Kasumi-1 (cell line): ENCODE measurements at places on chromosomes 5 and 9.
A peak's percentile ranks its signal among the peaks of the same experiment; 100 is the strongest.

DNA sequence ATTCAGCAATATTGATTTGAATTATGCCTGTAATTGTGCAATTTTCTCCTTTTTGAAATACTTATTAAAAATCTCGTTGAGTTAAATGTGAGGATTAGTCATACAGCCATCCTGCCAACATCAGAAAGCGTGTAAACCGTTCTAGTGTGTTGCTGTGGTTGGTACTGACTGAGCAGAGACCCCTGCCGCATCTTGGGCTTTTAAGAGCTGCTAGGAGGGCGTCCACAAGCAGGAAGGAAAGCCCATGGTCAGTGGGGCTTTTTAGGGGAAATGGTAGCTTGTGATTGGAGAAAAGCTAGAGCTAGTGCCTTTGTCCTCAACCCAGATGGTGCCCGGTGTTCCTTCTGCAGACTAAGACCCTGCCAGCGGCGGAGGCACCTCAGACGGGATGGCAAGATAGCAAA, 1.3 kb downstream of the SDHA start:
- peak; percentile 10 for DNase-seq

- DNase-seq, result no peak
Observed at GRCh38 chr9:91891915-91892314, 58.1 kb downstream of the ROR2 start.

DNA sequence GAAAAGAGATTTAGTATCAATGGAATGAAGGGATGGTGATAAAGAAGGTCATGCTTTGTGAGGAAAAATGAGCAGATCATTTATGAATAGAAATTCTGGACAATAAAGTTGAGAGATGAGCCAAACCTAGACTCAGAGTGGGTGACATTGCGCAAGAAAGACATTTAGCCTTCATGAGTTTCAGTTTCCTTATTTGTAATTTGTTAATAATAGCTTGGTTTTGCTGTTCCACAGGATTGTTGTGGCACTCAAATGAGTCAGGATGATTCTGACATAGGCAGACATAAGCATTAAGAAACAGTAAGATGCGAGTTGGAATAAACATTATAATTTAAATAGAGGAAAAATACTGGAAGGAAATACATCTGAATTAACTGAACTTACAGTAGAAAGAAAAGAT, 34.8 kb downstream of the ITGA2 start:
- DNase-seq, result peak; percentile 9

DNA sequence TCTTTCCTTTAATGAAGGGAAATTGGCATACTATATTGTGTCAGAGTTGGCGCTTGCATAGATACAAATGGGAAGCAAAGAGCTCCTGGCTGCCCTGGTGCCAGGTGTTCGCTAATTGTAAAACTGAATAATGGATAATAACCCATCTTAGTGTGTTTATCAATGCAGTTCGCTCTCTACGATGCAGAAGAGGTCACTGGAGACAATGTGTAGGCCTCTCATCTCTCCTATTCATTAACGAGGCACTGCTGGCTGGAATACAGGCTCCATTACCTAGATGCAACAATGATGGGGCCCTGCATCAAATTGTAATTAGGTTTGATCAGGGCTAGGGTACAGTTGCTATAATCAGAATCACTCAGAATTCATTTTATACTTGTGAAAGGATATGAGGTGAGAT, 171.0 kb downstream of the RMI1 start:
- no peak for DNase-seq

DNA sequence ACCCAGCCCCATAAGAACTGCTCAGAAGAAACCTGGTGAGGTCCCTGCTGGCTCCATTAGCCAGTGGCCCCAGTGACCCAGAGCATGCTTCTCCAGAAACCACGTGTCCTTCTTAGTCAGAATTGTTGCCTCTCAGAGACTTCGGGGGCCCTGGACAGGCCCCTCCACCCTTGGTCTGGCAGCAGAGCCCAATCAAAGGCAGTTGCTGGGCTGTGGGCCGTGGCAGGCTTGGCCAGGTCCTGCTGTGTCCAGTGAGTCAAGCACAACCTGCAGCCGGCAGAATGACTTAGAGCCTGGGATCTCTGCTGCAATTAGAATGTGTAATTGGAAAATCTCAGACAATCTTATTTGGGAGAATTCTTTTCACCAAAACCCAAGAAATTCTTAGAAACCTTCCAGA, 502.0 kb upstream of the KLF4 start:
- no peak for DNase-seq

DNA sequence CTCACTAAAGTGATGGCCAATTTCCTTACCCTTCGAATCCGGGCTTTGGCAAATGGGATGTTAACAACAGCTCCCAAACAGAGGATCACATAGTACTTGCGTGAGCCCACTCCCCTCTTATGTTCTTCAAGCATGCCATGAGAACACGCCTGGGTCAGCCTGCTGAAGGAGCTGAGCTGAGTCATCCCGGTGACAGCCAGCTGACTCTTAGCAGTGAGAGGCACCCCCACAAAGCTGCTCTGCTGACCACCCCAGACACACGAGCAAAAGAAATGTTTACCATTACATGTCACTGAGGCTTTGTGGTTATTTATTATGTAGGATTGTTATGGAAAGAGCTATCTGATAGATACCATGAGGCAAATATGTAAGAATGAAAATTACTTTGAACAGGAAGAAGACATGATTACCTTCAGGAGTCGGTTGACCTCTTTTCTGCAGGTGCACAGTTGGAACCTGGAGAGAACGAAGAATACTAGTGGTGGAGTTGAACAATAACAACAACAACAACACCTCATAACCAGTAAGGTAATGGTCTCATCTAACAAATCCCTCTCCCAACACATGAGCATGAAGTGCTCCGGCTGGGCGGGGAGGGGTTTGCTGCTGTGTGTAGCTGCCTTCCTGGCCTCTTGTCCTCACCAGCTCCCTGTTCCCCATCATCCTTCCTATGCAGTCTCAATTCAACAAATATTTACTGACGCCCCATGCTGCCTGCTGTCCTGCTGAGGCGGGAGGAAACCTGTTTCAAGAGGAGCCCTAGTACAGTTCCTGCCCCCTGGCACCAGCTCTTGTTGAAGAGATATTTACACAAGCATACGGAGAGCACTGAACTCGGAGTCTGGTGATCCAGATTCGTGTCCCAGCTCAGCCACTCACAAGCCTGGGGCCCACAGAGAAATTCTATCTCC, 69.4 kb upstream of the LHFPL2 start:
- DNase-seq, result no peak

GRCh38 chr5:9516591-9516990, 29.3 kb downstream of the SEMA5A start:
- DNase-seq, result no peak

GRCh38 chr5:143896516-143896915, 84.6 kb downstream of the HMHB1 start:
- DNase-seq, result no peak

DNA sequence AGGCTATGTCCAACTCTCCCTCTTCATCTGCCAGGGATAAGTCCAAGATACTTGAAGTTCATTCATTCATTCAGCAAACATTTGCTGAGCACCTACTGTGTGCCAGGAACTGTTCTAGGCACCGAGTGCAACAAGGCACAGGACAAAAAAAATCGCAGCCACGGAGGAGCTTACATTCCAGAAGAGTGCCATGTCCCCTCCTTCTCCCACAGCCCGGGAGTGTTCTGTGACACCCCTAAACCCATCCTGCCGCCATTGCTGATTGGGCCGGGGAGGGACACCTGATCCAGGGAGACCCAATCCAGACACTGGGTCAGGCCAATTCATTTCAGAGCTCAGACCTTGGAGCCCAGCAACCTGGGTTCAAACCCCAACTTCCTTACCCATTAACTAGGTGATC, 58.1 kb upstream of the NEURL1B start:
- DNase-seq, result no peak

GRCh38 chr9:6128030-6128429, 87.6 kb upstream of the IL33 start:
- no peak for DNase-seq

GRCh38 chr5:150895431-150896428, 9.1 kb downstream of the ZNF300 start:
- DNase-seq, result no peak

DNA sequence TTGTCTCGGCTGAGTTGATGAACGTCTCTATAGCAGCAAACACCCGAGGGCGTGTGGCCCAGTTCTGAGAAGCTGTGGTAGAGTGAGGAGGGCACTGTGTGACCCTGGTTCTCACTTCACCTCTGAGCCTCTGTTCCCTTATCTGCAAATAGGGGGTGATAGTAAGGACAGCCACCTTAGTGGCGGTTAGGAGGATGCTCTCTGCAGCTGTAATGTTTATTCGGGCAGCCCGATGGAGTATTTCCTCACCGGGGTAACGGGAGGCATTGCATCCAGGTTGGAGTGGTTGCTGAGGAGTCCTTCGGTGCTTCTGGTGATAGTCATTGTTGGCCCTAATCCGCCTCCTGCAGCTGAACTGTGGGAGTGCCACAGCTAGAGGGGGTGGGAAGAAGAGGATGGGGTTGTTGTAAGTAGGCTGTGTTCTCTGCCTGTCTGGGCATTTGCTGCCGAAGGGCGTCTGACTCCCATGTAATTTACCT, 13.9 kb downstream of the PRRC2B start:
- peak; percentile 49 for DNase-seq

GRCh38 chr5:2996248-2996647, 244.8 kb upstream of the IRX2 start:
- DNase-seq, result no peak

GRCh38 chr5:129718471-129719090, 29.3 kb upstream of the MINAR2 start:
- no peak for DNase-seq

DNA sequence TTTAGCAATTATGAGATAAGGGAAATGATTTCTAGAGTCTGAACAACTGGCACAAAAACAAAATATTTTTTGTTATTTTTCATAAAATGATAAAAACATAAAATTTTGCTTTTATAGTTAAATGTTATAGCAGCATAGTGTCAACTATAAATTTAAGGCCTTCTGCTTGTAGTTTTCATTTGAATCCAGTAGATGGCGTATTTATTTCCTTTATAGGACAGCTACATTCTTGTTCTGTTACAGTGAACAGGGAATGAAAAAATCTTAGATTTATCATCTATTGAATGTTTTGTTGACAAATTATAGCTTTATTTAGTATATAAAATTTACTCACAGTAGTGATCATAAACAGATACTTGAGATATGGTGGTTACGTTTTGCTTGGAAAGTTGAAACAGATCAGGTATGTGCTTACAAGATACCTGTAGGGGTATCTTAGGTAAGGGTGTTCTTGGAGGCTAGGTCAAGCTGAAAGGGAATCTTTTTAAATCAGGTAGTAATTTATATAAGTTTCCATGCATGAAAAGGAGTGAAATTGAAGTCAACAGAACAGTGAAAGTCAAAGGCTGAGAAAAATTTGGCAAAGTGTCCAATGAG, 239.3 kb upstream of the GRIN3A start:
- peak; percentile 74 for DNase-seq

- peak; percentile 9 for DNase-seq
Observed at GRCh38 chr9:87707805-87708506, 18.0 kb upstream of the CTSL start.

DNA sequence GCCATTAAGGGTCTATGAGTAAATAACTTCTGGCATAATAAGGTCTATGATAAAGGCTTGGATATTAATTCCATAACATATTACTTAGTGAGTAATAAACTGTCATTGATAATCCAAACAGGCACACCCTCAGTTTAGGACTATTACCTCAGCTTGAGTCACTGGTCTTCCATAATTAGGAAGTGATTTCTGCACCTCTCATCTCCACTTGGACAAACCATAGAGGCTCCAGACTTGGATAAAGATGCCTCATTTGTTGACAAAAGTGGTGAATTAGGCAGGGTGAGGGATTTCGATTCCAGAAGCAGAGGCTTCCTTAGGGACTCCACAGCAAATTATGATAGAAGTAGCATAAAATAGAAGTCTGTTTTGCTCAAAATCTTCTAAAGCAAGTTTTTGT, 127.5 kb upstream of the MTAP start:
- DNase-seq, result no peak

DNA sequence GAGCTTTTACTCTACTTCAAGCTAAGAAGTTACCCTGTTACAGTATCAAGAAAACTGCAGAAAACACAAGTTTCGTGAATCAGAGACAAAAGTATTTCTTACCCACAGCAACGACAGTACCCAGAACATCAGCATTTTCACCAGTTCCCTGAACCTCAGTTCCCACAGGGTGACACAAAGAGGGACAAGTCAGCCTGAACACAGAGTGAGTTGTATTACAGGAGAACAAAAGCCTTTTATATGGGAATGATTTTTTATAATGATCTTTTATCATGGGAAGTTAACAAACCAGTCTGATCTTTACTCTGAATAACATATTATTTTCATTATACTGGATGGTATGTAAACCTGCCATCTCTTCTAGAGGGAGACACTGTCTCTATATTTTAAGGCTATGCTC, 139.0 kb upstream of the ITGA1 start:
- DNase-seq, result no peak

- DNase-seq, result no peak
Observed at GRCh38 chr9:16959391-16959790, 88.9 kb upstream of the BNC2 start.

- no peak for DNase-seq
Observed at GRCh38 chr5:108521011-108521700, 139.3 kb upstream of the FBXL17 start.

- DNase-seq, result peak; percentile 70
Observed at GRCh38 chr5:133147411-133147810, 95.6 kb downstream of the HSPA4 start.

DNA sequence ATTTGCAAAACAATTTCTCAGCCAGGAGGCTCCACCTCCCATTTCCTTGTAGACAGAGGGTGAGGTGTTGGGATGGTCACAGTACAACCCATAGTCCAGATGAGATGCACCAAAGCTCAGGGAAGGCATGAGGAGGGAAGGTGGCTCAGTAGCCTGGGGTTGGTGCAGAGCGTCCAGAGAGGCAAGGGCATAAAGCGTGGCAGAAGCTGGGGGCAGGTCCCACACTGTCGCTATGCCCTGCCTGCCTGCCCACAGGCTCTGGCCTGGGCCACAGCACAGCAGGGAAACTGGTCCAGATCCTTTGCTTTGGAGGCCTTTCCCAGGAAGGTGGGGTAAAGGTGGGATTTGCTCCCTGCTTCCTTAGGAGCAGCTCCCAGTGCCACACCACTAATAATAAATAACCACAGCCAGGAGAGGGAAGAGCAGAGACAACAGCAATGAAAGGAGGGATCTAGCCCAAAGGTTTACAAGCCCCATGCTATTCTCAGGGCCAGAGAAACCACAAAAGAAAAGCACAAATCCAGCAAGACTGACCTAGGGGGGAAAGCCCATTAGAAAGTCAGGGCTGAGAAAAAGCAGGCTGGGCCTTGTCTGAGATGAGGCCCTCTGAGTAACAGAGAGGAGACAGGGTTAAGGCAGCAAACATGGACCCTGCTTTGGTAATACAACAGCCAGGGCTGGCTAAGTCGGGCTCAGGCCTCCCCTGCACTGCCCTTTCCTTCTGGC, 27.2 kb downstream of the PCDHGC5 start:
- DNase-seq, result no peak

DNA sequence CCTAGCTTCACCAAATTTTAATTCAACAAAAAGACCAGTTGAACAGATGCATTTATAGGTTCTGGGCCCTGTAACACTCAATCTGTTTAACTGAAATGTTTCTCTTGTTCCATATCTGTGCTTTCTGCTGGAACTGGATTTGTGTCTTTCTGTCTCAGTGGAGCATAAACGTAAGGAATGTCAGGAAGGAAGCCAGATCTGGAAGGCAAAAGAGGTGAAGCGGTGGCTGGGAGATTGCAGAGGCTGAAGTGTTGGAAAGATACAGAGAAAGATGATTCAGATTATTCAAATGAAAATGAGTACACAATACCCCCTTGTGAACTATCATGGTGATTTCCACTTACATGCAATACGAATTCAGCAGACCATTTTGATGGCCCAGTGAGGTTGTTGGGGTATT, 406.8 kb downstream of the BRINP1 start:
- no peak for DNase-seq
